ENCODE measurements at places on chromosomes 4 and X.

DNA sequence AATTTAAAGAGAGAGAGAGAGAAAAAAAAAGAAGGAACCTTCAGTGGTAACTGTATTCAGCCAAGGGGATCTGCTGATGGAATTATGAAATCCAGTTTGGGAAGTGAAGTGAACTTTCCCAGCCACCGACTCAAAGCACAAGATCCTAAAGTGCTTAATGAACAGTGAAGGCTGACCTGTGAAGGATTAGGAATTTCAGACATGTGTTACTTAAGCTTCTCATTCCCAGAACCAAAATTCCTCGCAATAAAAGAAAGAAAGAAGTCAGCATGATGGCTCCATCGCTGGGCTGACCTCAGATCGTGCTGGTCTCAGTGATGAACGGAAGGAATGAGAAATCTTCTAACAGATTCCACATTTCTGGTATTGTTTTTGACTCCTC is 135.2 kb downstream of the ARSF start:
- no peak for DNase-seq

DNA sequence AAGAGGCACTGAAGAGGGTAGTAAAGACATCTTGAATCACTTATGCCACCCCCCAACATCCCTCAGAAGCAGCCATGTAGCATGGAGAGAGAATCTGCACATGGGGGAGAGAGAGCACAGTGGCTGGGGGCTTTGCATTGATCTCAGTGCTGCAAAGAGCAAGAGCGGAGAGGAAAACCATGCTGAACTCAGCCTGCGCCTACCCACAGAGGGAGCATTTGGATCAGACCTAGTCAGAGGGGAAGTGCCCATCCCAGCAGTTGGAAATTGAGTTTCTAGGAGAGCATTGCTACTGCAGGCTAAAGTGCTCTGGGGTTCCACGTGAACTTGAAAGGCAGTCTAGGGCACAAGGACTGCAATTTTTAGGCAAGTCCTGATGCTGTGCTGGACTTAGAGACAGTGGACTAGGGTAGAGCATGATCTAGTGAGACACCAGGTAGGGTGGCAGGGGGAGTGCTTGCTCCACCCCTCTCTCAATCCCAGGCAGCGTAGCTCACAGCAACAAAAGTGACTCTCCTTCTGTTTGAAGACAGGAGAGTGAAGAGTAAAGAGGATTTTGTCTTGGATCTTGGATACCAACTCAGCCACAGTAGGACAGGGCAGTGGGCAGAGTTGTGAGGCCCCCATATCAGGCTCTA is 9.0 kb upstream of the PROM1 start:
- no peak for DNase-seq

DNA sequence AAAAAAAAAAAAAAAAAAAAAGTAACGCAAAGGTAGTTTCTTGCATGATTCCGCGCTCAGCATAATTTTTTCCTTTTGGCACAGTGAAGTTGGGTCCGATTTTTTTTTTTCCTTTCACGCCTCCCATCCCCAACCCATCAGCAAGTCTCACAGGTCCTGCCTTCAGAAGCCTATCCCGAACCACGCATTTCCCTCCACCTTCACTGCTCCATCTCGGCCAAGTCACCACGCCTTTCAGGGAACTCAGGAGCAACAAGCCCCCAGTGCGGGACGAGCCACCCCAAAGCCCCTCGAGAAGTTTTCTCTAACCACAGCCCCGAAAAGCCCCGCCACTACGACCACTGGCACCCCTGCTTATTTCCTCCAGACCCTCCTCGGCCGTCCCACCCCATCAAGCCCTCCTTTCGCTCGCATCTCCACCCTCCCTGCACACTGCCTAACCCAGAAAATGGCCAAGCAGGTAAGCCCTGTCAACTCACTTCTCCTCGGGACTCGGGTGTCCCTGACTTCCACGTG is 1.0 kb downstream of the SLBP start:
- DNase-seq = no peak

DNA sequence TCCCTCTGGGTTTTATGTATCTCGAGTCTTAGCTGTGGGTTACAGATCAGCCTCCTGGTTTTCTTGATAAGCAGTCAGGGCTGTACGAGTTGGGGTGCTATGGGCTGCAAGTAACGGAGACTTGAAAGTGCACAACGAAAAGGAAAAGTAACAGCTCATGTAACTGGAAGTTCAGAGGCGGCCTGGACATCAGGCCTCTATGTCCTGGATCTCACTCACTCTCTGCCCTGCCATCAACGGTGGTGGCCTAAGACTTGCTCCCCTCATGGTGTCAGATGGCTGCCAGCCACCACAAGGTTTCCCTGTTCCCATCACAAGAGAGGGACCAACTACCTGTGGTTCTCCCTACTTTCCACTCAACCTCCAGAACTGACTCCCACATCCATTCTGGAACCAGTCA is 4.8 kb downstream of the PPP2R2C start:
- DNase-seq = no peak

GRCh38 chrX:154317391-154317995 is 21.9 kb downstream of the TKTL1 start:
- DNase-seq = no peak

DNA sequence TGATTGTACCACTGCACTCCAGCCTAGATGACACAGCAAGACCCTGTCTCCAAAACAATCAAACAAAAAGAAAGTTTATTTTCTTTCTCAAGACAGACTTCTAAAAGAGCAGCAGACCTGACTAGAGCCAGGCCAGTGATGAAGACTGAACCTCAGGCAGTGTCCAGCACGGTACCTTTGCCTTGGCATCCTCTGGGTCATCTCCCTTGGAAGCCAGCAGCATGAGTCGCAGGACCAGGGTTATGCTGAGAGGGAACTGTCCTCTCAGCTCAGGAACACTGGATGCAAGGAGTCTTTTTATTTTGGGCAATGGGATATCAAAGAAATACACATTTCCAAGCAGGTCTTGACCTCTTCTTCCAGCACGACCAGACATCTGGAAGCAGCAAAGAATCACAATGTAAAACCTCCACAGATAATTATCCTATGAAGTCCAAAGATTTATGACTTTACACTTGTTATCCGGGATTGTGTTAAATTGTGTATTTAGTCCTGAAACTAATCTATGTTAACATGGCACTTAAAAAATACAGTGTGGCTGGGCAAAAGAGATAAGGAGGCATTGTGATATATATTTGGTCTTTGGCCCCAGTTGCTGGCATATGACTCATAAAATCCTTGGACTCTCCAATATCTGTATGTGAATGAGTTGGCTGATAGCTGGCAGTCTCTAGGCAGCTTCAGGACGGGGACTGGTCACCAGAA is 66.0 kb upstream of the DDX60 start:
- DNase-seq = no peak

DNA sequence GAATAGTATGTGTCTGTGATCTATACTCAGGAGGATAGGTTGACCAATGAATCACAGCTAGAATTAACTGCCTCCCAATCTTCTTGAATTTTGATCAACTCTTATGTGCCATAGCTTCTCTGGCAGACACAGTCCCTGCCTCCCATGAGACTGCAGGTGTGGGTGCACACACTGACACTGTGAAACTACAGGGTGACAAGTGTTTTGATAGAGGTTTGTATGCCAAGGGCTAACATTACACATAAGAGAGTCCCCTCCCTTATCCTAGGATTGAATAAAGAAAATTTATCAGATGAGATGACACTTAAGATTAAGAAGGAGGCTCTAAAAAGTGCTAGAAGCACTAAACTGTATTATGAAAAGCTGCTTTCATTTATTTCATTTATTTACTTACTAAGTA is 218.4 kb upstream of the BMP3 start:
- DNase-seq = no peak

DNA sequence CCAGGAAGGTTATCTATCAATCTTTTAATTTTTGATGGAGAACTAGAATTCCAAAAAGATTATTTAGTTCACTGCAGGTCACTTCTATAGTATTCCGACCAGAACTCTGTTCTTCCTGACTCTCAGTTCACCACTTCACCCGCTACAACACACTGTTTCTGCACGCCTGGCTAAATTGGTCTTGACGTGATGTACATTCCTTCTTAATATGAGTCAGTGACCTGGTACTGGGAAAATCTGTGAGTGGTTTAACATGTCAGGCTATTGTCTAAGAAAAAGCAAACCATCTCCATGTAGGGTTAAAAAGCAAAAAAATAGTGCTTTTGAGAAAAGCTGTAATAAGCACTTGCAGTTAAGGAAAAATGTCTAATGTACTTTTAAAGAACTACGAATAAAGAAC is 120.4 kb downstream of the NDST3 start:
- no peak for DNase-seq

DNA sequence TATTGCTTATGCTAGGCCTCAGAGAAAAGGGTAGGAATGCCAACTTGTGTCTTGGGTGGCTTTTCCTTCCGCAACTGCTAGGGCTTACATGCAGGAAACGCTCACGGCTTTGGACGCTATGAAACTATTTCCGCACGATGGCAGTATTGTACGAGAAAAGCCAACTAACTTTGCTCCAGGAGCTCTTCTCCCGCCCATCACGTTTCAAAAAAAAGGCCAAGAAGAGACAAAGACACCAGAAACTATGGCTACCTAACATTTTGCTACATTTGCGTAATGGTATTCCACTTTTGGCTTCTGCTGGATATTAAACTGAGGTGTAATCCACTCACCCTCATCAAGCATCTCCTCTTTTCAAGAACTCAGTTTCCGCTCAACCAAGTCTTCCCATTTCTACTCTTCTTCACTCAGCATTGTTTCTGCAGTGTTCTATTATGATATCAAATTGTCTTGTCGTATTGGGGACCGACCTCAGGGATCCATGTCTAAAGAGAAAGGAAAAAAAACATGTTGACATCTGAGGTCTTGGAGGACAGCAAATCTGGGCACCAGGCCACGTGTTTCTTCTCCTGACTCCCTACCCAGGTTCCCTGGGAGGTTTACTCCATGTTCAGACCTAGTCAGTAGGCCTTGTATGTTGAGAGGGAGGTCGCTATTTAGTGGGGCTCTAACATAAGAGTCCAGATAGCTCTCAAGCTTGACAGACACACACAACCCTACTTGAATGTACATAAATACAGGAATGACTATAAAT is 239.4 kb upstream of the STK26 start:
- no peak for DNase-seq

- DNase-seq = no peak
Measured at GRCh38 chr4:169313732-169314131, 43.0 kb upstream of the SH3RF1 start.

GRCh38 chr4:178632415-178632814 is 1190.2 kb upstream of the AGA start:
- no peak for DNase-seq

DNA sequence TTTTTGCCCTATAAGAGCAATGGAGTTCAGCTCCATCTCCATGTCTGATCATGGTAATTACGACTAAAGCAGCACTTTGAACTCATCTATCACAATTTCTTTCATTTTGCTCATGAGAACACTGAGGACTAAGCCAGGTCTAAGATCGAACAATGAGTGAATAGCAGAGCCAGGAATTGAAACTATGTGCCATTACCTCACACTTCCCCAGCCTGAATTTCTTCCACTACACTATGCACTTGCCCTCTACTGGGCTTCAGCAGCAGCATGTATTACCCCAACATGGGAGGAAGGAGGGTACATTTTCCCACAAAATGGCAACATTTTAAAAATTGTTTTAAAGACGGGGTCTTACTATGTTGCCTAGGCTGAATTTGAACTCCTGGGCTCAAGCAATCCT is 274.7 kb upstream of the FGF13 start:
- DNase-seq = no peak

DNA sequence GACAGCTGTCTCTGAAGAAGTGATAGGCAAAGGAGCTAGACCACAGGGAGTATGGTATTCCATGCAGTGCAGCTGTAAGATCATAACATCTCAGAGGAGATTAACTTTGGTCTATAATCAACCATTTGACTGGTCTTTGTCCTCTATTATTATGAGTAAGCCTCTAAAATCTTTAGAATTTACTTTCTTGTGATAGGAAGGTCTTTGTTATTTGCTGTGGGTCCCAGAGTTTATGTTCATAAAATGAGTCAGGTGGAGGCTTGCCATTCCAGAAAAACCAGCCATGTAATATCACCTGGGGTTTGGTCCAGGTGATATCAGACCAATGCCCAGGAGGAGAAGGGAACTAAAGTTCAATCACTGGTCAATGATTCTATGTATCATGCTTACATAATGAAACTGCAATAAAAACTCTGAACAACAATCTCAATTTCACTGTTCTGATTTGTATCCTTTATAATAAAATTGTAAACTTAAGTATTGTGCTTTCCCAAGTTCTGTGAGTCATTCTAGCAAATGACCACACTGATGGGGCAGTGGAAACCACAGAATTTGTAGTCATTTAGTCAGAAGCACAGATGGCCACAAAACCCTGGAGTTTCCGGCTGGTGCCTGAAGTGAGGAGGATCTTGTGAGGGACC is 239.6 kb upstream of the TRAM1L1 start:
- DNase-seq = no peak

GRCh38 chr4:134628066-134628465 is 426.5 kb upstream of the PABPC4L start:
- no peak for DNase-seq

DNA sequence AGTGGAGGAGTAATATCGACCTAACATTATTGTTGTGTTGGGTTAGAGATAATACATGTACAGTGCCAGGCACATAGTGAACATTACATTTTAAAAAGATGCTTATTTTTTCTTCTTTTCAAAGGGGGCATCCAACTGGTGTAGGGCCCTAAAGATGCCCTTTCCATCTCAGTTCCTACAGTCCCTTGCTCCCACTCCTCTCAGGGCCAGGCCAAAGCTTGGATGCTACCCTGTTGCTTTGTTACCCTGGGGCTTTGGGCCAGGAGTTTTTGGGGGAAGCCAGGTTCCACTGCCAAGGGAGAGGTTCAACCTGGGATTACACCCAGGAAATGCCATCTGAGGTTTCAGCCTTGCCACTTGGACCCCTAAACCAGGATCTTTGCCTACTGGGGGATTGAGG is 918 bp downstream of the IGSF1 start:
- DNase-seq = no peak

DNA sequence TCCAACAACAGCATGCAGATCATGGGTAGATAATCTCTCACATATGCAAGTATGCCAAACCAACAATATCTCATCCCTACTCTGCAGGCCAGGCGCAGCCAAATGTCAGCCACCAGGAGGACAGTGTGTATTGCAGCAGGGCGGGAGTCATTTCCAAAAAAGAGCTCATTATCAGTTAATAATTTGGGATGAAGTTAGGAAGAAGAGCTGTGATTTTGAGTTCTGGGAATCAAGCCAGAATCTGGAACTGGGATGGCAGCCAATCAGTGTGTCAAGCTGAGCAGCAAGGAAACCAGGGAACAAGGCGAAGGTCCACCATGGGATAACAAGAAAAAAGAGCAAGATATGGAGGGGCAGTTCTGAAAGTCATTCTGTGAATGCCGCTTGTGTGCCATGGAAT is 88.2 kb upstream of the CAMK2D start:
- DNase-seq = no peak

Measured in activated T-helper 1 cell treated with anti-CD3 and anti-CD28 coated beads, Interleukin-2, amount 50 U/mL, for 16 hours (primary cell).